ENCODE measurements at places on chromosomes 1 and 21. TPM values are rescaled to one million over a fixed set of nuclear protein-coding genes. Genes with fewer than 3 reads are reported as not detected.

The LAMC2 gene
- 1.2 TPM for total RNA-seq

The CD5L gene
- total RNA-seq, result not detected

The CATSPER4 gene
- 0.19 TPM for total RNA-seq

The ACADM gene
- 43.1 TPM for total RNA-seq

DNA sequence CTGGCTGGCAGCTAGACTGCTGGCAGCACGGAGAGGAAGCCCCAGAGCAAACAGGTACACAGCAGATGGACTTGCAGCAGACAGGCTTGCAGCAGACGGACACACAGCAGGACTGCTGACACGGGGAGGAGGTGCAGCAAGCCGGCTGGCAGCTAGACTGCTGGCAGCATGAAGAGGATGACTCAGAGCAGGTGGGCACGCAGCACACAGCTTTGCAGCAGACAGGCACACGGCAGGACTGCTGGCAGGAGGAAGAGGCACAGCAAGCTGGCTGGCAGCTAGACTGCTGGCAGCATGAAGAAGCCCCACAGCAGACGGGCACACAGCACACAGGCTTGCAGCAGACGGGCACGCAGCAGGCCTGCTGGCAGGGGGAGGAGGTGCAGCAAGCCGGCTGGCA, 498 bp downstream of the KRTAP10-2 start:
- H3K4me3 ChIP-seq, result no peak overlapping the region
- DNase-seq, result no peak
- no peaks in the 10 kb centered on the region for H3K27me3 ChIP-seq

- DNase-seq, result no peak
- no peaks in the 10 kb centered on the region for H3K27me3 ChIP-seq
- H3K27ac ChIP-seq, result no peak overlapping the region
- no peaks in the 10 kb centered on the region for H3K36me3 ChIP-seq
- H3K4me3 ChIP-seq, result no peak overlapping the region
Measured at GRCh38 chr1:226107471-226108460, 45.2 kb downstream of the H3-3A start.

- peak; percentile 58 for DNase-seq
- peaks cover 35% of the 10 kb centered on the region for H3K4me1 ChIP-seq
- no peak overlapping the region for H3K4me3 ChIP-seq
- H3K36me3 ChIP-seq, result peaks cover 13% of the 10 kb centered on the region
Measured at GRCh38 chr1:239719642-239720258, 333.4 kb downstream of the CHRM3 start.

DNA sequence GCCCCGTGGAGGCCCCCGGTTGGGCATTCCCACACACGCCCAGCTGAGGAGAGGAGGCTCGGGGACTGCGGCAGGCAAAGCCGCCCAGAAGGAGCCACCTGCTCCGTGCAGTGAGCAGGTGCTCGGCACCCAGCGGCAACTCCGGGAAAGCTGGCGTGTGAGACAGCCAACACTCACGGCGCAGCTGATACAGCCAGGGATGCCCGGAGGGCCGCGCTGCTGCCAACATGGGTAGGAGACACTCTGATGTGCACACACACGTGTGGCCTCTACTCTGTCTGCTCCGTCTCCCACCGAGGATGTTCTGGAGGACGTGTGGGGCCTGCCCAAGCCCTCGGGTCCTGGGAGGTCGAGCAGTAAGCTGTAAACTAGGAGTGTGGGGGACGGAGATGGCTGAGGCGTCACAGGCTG, 12.9 kb downstream of the MORN1 start:
- H3K27me3 ChIP-seq, result no peaks in the 10 kb centered on the region
- no peak for DNase-seq
- H3K36me3 ChIP-seq, result no peaks in the 10 kb centered on the region
- no peak overlapping the region for H3K27ac ChIP-seq
- H3K4me3 ChIP-seq, result no peak overlapping the region

- no peaks in the 10 kb centered on the region for H3K4me1 ChIP-seq
- H3K36me3 ChIP-seq, result peaks cover 3% of the 10 kb centered on the region
- no peak overlapping the region for H3K27ac ChIP-seq
- DNase-seq, result no peak
Measured at GRCh38 chr1:25174363-25174729, 58.0 kb downstream of the SYF2 start.

GRCh38 chr1:12496154-12496961, 121.7 kb downstream of the DHRS3 start:
- peaks cover 20% of the 10 kb centered on the region for H3K4me1 ChIP-seq
- H3K27me3 ChIP-seq, result no peaks in the 10 kb centered on the region
- H3K27ac ChIP-seq, result no peak overlapping the region
- no peaks in the 10 kb centered on the region for H3K36me3 ChIP-seq

DNA sequence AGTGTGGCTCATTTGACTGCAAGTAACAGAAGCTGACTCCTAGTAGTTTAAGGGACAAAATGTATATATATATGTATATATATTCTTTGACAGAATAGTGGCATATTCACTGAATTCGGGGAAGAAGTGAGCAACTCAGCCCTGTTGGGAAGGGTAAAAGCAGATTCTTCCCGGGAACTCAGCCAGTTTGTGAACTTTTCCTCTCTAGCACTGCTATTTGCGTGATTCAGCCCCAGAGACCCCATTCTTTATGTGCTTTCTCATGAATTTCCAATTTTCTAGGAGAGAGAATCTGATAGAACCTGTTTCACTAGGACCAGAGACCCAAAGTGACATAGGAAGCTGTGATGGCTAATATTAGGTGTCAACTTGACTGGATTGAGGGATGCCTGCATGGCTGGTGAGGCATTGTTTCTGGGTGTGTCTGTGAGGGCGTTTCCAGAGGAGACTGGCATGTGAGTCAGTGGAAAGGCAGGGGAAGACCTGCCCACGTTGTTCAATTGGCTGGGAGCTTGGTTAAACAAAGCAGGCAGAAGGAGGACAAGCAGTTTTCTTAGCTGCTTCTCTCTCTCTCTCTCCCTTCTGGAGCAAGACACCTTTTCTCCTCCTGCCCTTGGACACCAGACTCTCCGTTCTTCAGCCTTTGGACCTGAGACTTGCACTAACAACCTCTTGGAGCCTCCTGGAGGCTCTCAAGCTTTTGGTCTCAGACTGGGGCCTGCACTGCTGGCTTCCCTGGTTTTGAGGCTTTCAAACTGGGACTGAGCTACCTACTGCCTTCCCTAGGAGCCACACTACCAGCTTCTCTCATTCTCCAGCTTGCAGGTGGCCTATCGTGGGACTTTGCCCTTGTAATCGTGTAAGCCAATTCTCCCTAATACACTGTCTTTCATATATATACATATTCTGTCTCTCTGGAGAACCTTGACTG, 93.4 kb upstream of the KCNK1 start:
- H3K4me3 ChIP-seq, result no peak overlapping the region
- DNase-seq, result no peak
- no peaks in the 10 kb centered on the region for H3K4me1 ChIP-seq

- DNase-seq, result no peak
- H3K27me3 ChIP-seq, result no peaks in the 10 kb centered on the region
- no peak overlapping the region for H3K27ac ChIP-seq
- no peak overlapping the region for H3K4me3 ChIP-seq
- no peaks in the 10 kb centered on the region for H3K4me1 ChIP-seq
Measured at GRCh38 chr1:61956016-61956645, 213.9 kb downstream of the PATJ start.

- no peaks in the 10 kb centered on the region for H3K4me1 ChIP-seq
- H3K4me3 ChIP-seq, result no peak overlapping the region
- H3K27ac ChIP-seq, result no peak overlapping the region
- no peak for DNase-seq
- H3K27me3 ChIP-seq, result no peaks in the 10 kb centered on the region
- H3K36me3 ChIP-seq, result no peaks in the 10 kb centered on the region
Measured at GRCh38 chr1:102919659-102920058, 188.7 kb downstream of the COL11A1 start.

DNA sequence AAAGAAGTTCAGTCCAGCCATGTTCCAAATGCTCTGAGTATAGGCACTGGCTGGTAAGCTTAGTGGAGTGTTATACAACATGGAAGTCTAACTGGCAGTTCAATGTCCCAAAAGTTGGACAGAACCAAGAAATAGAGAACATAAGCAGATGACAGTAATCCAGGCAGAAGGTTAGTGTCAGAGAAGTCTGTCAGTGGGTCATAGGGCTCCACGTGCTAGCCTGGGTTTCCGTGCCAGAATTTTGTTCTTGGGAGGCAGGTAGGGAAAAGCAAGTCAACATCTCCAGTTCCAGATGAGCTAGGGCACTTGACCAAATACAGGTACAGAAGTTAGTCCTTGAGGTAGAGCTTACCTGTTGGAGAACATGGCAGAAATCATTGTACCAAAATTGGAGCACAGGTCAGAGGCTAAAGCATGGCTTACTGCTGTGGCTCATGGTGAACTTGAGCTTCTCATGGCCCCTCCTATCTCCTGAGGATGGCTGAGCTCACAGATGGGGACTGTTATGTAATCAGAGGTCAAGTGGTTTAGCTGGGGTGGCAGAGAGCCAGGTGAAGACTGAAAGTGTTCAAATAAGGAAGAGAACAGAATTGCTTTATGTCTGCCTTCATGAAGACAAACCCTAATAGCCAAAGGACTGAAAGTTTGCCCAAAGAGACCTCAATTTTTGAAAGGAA, 170.8 kb downstream of the NFIA start:
- H3K4me1 ChIP-seq, result peaks cover 29% of the 10 kb centered on the region
- no peak overlapping the region for H3K27ac ChIP-seq
- no peak for DNase-seq
- H3K36me3 ChIP-seq, result peaks cover 1% of the 10 kb centered on the region
